ENCODE measurements at places on chromosomes 4 and X.

DNA sequence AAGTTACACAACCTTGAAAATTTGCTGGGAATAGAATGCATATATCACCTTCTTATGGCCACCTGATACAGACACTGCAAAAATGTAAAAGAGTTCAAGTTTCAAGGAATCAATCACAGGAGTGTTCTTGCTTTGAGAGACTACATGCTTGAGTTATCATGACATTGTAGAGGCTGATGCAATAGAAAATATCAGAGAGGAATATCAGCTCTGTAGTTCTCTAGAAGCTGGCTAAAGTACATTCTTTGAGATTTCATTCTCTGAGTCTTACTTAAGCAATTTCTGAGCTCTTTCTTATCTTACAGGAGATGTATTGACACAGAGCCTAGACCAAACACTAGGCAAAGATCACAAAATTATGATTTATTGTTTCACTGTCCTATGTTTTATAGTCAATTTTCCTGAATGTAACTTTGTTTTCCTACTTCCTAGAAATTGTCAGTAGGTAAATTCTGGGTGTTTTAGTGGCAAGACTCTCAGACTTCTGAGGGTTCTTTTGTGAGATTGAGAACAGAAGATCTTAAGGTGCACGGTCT, 152.1 kb upstream of the HPGD start:
- no peak for DNase-seq

DNA sequence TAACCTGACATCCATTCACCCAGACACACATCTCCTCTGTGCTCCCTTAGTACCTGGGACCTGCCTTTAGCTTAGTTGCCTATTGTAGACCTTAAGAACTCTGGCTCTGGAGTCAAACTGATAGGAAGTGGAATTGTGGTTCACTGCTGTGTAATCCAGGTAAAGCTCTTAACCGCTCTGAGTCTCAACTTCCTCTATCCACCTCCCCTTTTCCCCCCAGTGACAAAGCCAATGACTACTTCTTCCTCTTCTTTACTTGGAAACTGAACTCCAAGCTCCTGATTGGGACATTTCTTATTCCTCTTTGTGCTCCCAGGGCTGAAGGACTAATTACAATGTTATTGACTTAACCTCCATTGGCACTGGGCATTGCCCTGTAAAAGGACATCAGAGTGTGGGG, 94.1 kb downstream of the DRD5 start:
- DNase-seq: no peak

GRCh38 chr4:95263391-95263790, 285.4 kb downstream of the UNC5C start:
- DNase-seq: no peak

DNA sequence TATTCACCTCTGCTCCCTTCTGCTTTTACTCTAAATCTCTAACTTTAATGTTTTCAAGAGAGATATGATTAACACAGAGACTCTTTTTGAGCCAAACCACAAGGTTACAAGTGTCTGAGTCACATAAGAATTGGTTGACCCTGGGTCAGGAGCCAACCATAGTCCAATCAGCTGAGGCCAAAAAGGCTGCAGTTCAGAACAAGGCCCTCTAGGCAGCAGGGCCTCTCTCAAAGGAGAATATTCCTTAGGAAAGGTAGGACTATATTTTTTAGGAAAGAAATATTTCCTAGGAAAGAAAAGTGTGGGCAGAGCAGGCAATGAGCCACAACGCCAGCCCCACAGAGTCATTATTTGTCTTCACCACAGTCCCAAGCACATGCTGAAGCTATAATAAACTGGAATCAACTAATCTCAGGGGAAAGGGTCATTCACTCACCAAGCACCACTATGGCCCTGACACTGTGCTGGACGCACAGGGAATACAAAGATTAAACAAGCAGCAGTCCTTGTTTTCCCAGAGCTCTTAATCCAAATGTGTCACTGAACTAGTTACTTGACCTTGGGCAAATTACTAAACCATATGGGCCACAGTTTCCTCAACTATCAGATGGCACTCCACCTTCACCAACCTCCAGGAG, 2.2 kb downstream of the ATP8A1 start:
- no peak for DNase-seq
